ENCODE measurements at places on chromosomes 6 and 20. TPM values are rescaled to one million over a fixed set of nuclear protein-coding genes. Genes with fewer than 3 reads are reported as not detected.

The UNC93A gene
- not detected for total RNA-seq

The CCN6 gene
- not detected for total RNA-seq

The RBM24 gene
- 12.5 TPM for total RNA-seq

The RNF8 gene
- 40.3 TPM for total RNA-seq

The SLX4IP gene
- total RNA-seq: 3.1 TPM

The OLIG3 gene
- total RNA-seq: not detected

The TLDC2 gene
- not detected for total RNA-seq

The TRIM38 gene
- total RNA-seq: 5.4 TPM

The ARFGEF3 gene
- total RNA-seq: 3.3 TPM

The C20orf144 gene
- not detected for total RNA-seq

The MYCT1 gene
- 0.06 TPM for total RNA-seq

The AHI1 gene
- total RNA-seq: 7.8 TPM

The CNBD2 gene
- total RNA-seq: 8.1 TPM

The LY6G6C gene
- total RNA-seq: not detected

The HSPA1L gene
- total RNA-seq: 0.80 TPM

The ABHD16B gene
- total RNA-seq: not detected

The C6orf163 gene
- 0.63 TPM for total RNA-seq

The ARMC2 gene
- 4.0 TPM for total RNA-seq

The CFAP61 gene
- total RNA-seq: not detected

The HTR1E gene
- not detected for total RNA-seq

The CLDN20 gene
- 0.54 TPM for total RNA-seq

The NKX2-4 gene
- total RNA-seq: 3.8 TPM

The SCRT2 gene
- total RNA-seq: not detected

The MUC22 gene
- total RNA-seq: not detected
